ENCODE measurements at places on chromosomes 2 and 18.

GRCh38 chr2:152718909-152719645 lies 657 bp downstream of the ARL6IP6 start:
- DNase-seq = no peak

- no peak for DNase-seq
Observed at GRCh38 chr2:150931451-150931850, 330.2 kb downstream of the RBM43 start.

DNA sequence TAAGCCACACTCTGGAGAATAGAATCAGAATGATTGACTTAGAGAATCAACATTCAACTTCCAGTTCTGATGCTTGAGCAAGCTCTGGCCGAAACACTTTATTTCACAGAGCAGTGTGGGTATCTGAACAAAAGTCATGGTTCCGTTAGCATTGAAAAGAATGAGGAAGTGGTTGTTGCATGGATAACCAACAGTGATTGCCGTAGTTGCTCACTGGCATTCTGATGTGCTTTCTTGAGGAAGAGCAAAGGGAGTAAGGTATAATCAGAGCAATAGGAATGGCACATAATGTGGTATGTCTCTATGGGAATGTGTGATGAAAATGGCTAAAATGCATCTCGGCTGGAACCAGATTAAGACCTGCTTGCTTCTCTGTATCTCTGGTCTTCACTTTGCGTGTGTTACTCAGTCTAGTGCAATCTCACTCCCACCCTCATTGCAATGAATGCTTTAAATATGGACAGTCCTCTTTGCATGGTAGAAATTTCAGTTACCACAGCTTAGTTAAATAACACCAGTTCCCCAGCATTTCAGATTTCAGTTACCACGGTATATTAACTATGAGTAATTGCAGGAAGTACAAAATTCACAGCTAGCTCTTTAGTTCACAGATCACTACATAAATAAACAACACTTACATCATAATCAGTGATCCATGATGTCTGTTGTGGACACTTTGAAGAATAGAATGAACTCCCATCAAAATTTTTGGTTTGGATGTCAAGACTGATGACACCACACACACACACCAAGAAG lies 7.8 kb upstream of the RAB12 start:
- DNase-seq = peak; percentile 33

DNA sequence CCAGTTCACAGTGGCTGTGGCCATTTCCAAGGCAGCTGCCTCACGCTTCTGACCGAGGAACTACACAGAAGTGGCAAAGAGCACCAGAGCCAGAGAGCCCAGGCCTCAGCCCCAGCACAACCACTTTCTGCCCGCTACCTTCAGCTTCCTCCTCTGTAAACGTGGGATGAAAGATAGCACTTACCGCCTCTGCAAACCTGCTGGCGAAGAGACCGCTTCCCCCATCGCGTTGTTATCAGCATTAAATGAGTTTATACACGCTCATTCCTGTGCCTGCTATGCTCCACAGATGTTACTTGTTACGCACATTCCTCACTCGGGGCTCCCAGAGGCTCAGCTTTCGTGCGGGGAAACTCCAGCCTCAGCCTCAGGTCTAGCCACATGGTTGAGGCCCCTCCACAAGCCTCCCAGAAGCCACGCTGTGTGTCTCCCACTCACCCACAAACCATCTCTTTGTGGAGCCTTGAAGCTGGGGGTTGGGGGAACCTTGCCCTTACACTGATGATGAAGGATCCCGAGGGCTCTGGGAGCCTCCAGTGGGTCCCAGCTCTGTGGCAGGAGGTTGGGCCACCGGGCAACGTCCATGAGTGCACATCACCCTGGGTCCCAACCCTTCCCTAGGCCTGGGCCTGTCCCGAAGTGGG lies 63.3 kb upstream of the SMAD7 start:
- DNase-seq = no peak

DNA sequence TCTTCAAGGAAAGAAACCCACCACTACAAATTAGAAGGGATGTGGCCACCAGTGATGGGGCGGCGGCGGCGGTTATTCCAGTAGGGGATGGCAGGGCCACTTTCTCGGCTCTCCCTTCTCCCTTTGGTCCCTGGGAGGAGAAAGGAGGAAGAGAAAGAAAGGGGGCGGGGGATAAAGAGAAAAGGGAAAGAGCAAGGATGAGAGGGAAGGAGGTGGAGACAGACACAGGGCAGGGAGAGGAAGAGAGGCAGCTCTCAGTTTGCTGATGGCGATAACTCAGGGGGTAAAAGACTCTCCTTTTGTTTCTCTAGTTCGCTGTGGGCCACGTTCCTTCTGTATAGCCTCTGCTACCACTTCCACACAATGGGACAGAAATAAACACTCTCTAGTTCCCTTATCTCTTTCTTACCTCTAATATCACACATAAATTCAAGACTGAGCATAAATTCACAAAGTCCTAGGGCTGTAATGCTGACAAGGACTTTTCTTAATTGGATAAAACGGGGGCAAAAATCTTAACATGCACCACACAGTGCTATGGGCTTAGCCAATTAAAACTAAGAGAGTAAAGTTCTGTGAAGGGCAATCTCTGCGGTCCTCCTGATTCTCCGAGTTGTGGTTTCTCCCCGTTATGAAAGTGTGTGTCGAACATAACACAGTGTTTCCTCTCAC lies 14.6 kb downstream of the SFT2D3 start:
- no peak for DNase-seq

DNA sequence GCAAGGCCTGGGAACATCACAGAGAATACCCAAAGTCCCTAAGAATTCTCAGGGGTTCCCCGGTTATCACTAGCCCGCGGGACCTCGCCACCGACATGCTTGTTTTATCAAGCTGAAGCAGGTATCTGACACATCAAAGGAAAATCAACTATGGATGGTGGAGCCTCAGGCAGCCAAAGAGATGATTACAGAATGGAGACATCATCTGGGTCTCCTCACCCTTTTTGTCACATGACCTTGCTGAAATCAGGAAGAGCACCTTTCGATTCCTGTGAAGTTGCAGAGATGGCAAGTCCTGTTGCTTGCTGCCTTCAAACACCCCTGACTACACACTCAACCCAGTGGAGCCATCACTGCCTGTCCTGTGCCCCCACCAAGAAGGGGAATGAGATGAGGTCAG lies 19.2 kb upstream of the CAB39 start:
- DNase-seq = no peak

DNA sequence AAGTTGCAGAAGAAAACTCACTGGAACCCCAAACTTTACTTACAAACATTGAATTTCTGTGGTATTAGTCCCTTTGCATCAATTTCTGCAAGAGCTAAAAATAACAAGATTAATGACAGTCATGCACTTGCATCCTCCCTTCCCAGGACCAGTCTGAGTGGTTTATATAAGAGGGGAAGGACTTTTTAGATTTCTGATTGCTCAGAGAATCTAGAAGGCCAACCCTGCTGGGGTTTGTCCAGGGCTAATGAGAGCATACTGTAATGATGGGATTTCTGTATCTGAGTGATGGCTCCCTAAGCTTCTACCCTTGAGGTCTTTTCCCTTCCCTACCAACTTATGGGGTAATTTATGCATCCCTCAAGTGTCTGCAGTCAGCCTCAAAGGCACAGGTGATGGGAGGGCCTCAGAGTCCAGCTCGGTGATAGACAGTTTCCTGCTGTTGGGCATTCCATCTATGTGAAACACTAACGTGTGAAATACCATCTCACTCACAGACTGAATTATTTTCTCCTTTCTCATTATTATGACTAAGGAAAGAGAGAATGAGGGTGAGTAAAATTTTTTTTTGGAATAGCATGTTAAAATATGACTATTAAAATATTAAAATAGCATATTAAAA lies 556.3 kb downstream of the RIT2 start:
- no peak for DNase-seq

DNA sequence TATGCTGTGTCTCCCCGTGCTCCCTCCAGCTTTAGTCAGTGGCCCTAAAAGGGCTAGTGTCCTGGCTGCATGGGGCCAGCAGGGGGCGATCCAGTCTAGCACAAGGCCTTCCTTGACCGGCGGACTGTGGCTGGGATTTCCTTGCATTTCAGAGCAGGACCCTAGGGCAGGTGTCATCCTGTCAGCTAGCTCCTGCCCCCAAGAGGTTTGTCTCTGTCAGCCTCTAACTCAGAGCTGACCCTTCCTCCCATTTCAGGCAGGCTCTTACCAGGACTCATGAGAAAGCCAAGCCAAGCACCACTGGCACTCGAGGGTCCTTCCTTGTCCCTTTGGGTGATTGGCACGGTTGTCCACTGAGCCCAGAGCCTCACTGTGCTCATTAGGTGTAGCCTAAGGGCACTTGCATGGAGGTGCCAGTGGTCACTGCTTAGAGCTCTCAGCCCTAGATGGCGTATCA lies 140.3 kb downstream of the RPIA start:
- DNase-seq = peak; percentile 73

DNA sequence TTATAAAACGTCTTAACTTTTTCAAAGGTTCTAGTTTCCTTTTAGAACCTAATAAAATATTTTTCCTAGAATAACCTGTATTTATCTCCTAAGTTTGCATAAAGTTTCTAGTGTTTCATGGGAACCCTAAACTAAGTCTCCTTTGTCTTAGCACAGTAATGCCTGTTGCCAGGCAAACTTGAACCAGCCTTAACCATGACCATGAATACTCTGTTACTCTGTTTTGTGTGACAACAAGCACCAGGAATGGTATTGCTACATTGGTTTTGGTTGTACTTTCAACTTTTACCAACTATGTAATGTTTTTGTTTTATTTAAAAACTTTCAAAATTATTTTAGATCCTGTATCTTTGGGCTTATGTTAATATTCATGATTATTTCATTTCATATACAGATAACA lies 137.6 kb downstream of the CERS6 start:
- no peak for DNase-seq

DNA sequence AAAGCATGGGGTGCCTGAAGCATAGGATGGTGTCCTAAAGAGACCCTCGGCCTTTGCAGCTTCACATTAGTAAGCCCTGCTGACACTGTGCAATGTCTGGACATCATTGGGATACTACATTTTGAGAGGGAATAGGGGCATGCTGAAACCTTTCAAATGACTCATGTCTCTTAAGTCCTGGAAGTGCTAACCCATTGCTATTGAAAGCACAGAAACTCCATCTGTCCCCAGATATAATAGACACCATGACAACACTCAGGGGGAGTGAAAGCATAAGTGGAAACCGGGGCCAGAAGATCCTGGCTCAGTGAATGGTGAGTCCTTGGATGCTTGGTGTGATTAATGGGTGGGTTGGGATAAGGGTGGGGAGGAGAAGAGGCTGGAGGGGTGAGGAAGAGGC lies 595.5 kb upstream of the ID2 start:
- DNase-seq = no peak

DNA sequence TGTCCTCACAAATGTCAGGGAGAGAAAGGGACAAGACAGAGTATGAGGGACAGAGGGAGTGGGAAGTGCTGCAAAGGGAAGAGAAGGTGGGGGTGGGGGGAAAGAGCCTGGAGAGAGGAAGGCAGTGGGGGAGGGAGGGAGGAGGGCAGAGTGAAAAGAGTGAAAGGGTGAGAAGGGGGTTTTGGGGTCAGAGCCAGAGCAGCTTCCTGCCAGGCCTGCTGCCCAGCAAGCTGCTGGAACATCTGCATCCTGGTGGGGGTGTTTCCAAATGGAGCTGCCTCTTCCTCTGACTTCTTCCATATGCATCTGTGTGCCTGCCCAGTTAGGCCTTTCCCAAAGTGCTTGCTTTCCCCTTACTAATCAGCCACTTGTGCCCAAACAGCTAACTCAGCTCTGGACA lies 94.3 kb upstream of the CELF4 start:
- DNase-seq = no peak

GRCh38 chr18:25314151-25314837 lies 37.7 kb downstream of the ZNF521 start:
- no peak for DNase-seq

DNA sequence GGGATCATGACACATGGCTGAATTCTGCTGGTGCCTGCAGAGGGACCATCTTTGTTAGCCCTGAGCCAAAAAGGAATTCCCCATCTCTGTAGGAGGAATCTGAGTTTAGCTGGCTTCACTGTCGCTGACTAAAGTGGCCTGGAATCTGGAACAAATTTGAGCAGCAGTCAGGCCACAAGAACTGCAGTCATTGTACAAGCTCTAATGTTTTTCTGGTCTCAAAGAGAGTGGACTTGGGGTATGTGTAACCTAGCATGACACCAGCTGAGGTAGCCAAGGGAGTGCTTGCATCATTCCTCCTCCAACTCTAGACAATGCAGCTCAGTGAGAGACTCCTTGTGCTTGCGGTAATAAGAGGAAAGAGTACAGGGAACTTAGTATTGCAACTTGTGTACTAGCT lies 539.1 kb upstream of the LRRTM4 start:
- no peak for DNase-seq

GRCh38 chr2:134314202-134314601 lies 60.3 kb downstream of the MGAT5 start:
- no peak for DNase-seq

DNA sequence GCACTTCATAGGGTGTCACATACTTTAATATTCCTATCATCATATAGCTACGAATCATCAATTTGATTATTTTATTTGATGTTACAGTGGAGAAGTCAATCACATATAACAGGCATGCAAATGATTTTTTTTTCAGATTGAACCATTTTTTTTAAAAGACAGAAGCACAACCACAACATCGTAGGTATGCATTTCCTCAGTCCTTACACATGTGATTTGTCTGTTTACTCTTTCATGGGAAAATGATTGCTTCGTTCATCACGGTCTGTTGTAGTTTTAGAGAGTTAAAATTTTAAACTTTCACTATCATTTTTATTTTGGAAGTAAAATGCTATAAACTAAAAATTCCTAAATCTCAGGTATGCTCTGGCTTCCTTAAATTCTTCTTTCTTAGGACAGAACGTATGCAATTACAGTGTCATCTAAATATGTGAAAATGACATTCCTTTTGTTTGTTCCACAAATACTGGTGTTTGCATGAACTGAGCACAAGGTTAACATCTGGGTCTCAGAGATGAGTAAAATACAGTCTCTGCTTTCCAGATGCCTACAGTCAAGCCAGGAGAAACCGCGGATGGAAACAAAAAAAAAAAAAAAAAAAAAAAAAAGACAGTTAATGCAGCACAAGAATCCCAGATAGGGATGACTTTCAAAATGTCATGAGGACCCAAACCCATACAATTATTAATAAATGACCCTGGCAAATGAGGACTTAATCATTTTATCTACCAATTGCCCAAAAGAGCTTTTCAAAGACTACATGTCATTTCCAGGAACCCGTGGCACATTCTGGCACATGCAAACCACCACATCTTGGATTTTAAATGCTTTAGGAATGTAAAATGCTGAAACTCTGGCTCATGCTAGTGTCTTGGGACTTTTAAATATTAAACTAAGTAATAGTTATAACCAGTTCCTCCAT lies 201.2 kb downstream of the LRP1B start:
- DNase-seq = no peak
